Gastrocnemius medialis (tissue), 4 donors: ENCODE measurements at places on chromosomes 7 and 10. TPM values are rescaled to one million over a fixed set of nuclear protein-coding genes. Genes with fewer than 3 reads are reported as not detected.

GRCh38 chr10:72330069-72330426, 24.7 kb downstream of the DNAJB12 start:
- no peaks in the 10 kb centered on the region for H3K36me3 ChIP-seq
- no peak overlapping the region for H3K4me3 ChIP-seq
- H3K27me3 ChIP-seq, result no peaks in the 10 kb centered on the region
- H3K27ac ChIP-seq, result peak overlapping the region; percentile 84

Gene RELN
- total RNA-seq, result 0.39 TPM

DNA sequence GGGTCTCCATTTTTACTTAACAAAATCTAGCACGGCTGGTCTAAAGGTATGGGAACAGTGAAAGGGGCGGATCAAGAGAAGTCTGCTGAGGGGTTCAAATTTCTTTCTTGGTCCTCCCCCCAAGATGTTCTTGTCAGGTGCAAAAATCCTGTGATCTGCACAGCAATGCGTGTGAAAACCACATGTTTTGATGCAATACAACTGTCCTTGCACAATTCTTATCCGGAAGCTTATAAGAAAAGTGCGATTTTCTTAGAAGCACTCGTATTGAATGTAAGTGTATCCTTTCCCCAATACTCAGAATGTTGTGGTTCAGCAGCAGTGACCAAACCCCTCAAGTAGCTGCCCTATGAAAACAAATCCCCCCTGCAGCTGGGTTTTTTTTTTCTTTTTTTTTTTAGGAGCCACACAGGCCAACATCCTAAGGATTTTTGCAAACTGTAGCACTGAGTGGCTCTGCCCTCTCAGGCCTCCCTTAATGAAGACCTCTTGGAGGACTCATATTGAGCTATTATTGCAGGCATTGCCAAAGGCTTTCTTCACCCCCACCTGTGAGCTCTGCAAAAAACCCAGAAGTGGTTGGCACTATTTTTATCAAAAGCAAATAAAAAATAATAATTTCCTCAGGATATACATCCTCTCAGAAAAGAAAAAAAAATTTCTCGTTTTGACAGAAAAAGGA, 151.9 kb upstream of the ITGB1 start:
- H3K4me1 ChIP-seq, result no peaks in the 10 kb centered on the region
- no peaks in the 10 kb centered on the region for H3K36me3 ChIP-seq
- no peaks in the 10 kb centered on the region for H3K27me3 ChIP-seq
- H3K4me3 ChIP-seq, result no peak overlapping the region

DNA sequence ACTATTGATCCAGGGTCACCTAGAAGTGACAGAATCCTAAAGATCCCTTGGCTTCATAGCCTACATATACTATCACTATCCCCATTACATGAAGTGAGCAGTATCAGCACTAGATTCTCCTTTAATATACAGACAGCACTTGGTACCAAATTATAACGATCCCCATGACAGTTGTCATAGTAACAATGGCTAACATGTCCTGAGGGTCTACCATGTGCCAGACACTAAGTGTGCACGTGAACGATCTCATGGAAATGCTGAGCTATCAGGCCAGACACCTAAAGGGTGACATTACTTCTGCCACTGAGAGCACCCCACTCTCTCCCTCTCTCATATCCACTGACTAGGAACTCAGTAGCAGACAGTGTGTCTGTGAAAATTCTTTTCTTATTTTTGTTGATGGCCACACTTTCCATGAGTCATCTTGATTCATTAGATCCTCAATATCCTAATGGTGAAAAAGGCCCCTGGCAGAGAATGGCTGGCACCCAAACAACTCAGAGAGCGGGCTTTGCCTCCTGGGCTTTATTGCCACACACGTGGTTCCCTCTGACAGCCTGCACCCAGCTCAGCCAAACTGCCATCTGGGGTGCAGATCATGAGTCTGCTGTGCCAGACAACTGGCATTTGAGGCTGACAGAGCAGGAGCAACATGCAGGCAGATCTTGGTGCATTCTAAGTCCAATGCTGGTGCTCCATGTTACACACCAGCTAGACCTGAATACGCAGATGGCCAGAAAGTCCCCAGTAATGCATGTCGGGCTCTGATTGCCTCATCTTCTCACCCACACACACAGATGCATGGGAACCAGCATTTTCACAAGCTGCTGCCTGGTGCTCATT, 176.3 kb downstream of the DGKI start:
- no peaks in the 10 kb centered on the region for H3K4me1 ChIP-seq
- no peaks in the 10 kb centered on the region for H3K27me3 ChIP-seq
- H3K27ac ChIP-seq, result no peak overlapping the region
- H3K4me3 ChIP-seq, result no peak overlapping the region
- no peak for DNase-seq

GRCh38 chr7:29484280-29484679, 79.4 kb upstream of the PRR15 start:
- DNase-seq, result no peak
- no peak overlapping the region for H3K4me3 ChIP-seq
- no peak overlapping the region for H3K27ac ChIP-seq
- no peaks in the 10 kb centered on the region for H3K27me3 ChIP-seq

GRCh38 chr7:155889636-155890511, 77.6 kb upstream of the SHH start:
- H3K27ac ChIP-seq, result no peak overlapping the region
- H3K4me1 ChIP-seq, result no peaks in the 10 kb centered on the region
- DNase-seq, result no peak
- no peak overlapping the region for H3K4me3 ChIP-seq
- no peaks in the 10 kb centered on the region for H3K27me3 ChIP-seq

- DNase-seq, result no peak
- H3K4me1 ChIP-seq, result peaks cover 5% of the 10 kb centered on the region
- H3K27ac ChIP-seq, result no peak overlapping the region
- no peaks in the 10 kb centered on the region for H3K27me3 ChIP-seq
Observed at GRCh38 chr7:55304018-55304762, 60.9 kb upstream of the LANCL2 start.

- H3K4me3 ChIP-seq, result no peak overlapping the region
- no peaks in the 10 kb centered on the region for H3K27me3 ChIP-seq
- peaks cover 17% of the 10 kb centered on the region for H3K4me1 ChIP-seq
- no peak for DNase-seq
Observed at GRCh38 chr10:113093188-113094113, 143.4 kb downstream of the TCF7L2 start.

DNA sequence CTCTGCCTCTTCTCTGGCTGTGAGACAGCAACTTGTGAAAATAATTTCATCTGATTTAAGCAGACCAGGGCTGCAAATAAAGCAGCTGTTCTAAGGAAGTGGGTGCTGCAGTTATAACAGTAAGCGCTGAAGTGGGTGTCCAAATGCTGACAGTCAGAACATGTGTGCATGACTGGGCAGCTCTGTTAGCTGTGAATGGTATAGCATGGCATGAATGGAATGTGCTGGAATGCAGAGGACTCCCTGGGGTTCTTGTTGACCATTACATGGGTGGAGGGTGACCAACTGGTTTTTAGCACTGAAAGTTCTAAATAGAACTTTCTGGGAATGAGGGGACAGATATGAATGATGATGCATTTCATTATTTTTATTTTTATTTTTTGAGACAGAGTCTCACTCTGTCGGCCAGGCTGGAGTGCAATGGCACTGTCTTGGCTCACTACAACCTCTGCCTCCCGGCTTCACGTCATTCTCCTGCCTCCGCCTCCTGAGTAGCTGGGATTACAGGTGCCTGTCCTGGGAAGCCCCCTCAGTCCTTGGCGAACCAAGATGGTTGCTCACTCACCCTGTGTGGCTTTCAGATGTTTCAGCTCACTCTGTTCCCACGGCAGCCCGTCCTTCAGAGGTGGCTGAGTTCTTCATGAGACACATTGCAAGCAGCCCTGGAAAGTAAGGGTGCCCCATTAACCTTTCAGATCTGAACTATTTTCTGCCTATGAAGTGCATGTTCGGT, 319.8 kb upstream of the PHYHIPL start:
- H3K27me3 ChIP-seq, result no peaks in the 10 kb centered on the region
- peaks cover 17% of the 10 kb centered on the region for H3K4me1 ChIP-seq
- peak; percentile 26 for DNase-seq

DNA sequence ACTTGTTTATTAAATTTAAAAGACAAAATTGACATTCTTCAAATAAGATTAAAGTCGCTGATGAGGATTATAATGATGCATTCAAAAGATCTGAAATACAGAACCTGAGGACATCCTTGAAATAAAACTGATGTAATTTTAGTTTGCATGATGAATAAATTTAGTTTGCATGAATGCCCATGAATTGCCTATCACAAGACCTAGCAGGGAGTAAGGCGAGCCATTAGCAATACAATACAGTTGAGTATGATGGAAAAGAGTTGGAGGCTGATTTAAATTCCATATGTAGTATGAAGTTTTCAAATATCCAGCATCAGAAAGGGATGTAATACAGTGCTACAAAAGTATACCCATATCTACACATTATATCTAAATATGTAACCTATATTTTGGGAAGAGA, 321.3 kb downstream of the CACNA2D1 start:
- no peak overlapping the region for H3K27ac ChIP-seq
- H3K27me3 ChIP-seq, result no peaks in the 10 kb centered on the region
- H3K36me3 ChIP-seq, result no peaks in the 10 kb centered on the region
- H3K4me3 ChIP-seq, result no peak overlapping the region
- no peak for DNase-seq

GRCh38 chr7:139730746-139731612, 46.8 kb downstream of the HIPK2 start:
- no peak for DNase-seq
- no peaks in the 10 kb centered on the region for H3K36me3 ChIP-seq
- H3K27me3 ChIP-seq, result no peaks in the 10 kb centered on the region
- peak overlapping the region; percentile 93 for H3K27ac ChIP-seq
- H3K4me1 ChIP-seq, result peaks cover 66% of the 10 kb centered on the region
